ENCODE measurements at places on chromosomes 1 and 21.

DNA sequence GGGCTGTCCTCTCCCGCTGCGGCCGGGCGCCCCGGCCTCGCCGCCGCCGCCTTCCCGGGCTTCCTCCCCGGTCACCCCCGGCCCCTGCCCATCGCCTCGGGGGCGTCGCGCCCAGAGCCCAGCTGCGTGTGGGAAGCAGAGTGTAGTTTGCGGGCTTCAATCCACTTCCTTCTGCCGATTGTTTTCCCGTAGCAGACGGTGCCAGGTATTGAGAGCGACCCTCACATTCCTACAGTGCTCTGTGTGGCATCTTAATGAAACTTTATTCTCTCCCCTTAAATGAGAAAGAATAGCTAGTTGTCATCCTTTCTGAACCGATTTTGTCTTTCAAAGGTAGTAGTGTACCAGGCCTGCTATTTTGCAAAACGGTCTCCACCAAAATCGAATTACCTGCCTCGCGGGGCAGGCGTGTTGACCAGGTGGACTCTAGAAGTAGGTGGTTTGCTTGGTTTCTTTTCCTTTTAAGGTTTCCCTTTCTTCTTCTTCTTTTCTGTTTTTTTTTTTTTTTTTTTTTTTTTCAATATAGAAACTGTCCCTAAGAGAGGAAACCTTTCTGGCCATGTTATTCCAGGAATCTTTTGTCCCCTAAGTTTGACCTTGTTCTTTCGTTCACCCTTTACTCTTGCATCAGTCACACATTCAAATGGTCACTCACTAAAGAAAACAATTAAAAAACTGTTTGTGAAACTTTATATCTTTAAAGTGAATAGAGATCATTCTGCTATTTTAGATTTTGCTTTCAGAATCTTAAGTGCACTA lies 881 bp downstream of the USP25 start:
- no peak for DNase-seq

- DNase-seq: no peak
Measured at GRCh38 chr1:69120817-69121216, 446.9 kb upstream of the LRRC7 start.

DNA sequence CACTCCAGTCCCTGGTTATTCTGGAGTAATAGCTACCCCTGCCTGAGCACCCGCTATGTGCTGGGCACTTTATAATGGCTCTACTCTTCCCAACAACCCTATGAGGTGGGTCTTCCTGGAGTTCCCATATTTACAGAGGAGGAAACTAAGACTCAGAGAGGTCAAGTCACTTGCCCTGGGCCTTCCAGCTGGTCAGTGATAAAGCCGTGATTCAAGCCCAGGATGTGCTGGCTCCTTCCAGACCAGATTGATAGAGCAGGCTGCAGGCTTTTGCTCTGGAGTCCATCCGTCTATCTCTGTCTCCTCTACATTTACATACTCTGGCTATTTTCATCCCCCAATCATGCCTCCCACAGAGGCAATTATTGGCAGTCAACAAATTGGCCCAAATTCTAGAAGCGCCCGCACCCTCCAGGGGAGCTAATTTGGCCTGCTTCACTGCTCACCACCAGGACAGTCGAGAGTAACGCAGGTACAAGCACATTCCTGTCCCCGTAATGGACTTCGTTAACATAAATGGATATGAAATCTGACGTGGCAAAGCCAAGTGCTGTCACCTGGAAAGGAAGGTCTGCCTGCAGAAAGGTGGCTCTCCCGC lies 39.8 kb upstream of the SELENON start:
- DNase-seq: no peak

- no peak for DNase-seq
Measured at GRCh38 chr1:195738966-195739650, 869.1 kb downstream of the KCNT2 start.

DNA sequence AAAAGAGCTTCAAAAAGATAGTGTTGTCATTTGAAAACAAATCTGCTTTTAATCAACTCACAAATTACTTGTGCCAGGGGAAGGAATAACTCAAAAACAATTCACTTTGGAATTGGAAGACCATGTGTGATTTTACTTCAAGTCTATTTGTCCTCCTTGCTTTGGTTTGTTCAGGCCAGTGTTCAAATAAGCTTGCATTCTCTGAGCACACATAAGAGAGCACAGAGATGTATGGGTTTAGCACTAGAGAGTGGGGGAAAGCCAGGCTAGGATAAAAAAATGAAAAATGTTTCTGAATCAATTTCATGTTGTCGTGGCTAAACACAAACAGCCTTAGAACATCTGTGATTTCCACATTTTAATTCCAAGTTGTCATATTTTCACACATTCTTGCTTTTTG lies 325.7 kb upstream of the LYPLAL1 start:
- no peak for DNase-seq
